ENCODE measurements at places on chromosomes 3 and 15. TPM values are rescaled to one million over a fixed set of nuclear protein-coding genes. Genes with fewer than 3 reads are reported as not detected.

PIF1 gene
- 11.7 TPM for polyA plus RNA-seq

CCDC39 gene
- polyA plus RNA-seq: not detected

GPR176 gene
- polyA plus RNA-seq: 3.3 TPM

DMXL2 gene
- 46.7 TPM for polyA plus RNA-seq

HHLA2 gene
- 103 TPM for polyA plus RNA-seq

DNA sequence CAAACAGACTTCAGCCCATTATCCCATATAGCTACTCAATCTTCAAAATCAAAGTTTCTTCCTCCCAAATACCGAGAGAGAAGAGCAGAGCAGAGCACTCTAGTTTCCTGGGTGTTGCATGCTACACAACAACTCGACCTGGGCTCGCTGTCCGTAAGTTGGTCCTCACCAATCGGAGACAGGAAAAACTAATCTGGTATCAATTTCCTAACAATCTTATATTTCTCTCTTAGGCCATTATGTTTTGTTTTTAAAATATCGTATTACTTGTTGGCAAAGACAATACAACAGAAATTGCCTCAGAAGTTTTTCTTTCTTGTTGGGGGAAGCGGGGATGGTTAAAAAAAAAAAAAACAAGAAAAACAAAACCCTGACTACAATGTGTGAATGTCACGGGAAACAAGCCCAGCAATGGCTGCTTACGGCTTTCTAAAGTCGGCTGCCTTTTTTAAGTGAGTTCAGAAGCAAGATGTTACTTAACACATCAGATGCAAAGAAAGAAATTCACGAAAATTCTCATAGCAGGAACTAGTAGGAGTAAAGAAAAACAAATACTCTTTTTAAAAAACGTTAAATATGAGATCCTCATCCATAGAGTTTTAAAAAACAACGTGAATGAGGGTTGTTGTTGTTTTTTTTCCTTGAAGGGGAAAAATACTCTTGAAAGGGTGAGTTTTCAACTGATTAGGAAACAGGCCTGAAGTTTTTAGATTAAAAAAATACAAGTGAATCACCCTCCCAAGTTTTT lies 1.9 kb downstream of the VGLL4 start:
- no peaks in the 10 kb centered on the region for H3K27me3 ChIP-seq
- H3K4me3 ChIP-seq: peak overlapping the region; percentile 70
- peak overlapping the region; percentile 83 for H3K27ac ChIP-seq
- no peak for DNase-seq

DNA sequence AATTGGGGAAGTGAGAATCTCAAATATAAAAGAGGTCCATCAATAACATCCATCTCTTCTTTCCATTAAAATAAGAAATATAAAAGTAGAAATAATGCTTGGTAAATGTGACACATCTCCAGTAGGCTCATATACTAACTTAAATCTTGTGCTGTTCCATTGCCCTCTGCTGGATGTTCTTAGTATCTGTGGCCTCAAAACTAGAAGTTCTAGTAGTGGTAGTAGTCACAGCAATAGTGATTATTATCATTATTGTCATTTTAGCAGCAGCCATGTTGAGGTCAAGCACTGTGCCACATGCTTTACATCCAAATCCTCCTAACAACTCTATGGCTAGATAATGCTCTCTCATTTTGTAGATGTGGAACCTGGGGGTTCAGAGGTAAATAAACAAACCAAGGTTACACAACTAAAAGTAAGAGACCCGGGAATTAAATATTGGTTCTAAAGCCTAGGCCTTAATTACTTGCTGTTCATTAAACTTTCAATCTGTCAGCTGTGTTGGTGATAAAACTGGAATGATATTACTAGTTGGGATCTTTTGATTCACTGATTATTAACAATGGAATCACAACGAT lies 20.2 kb upstream of the BTLA start:
- no peak overlapping the region for H3K27ac ChIP-seq
- H3K4me3 ChIP-seq: no peak overlapping the region
- H3K4me1 ChIP-seq: no peaks in the 10 kb centered on the region
- no peaks in the 10 kb centered on the region for H3K36me3 ChIP-seq

- DNase-seq: peak; percentile 33
- no peaks in the 10 kb centered on the region for H3K27me3 ChIP-seq
- peaks cover 19% of the 10 kb centered on the region for H3K4me1 ChIP-seq
- H3K36me3 ChIP-seq: no peaks in the 10 kb centered on the region
- H3K4me3 ChIP-seq: no peak overlapping the region
These were observed 21.4 kb upstream of the CCR9 start for GRCh38 chr3:45864760-45865519.

DNA sequence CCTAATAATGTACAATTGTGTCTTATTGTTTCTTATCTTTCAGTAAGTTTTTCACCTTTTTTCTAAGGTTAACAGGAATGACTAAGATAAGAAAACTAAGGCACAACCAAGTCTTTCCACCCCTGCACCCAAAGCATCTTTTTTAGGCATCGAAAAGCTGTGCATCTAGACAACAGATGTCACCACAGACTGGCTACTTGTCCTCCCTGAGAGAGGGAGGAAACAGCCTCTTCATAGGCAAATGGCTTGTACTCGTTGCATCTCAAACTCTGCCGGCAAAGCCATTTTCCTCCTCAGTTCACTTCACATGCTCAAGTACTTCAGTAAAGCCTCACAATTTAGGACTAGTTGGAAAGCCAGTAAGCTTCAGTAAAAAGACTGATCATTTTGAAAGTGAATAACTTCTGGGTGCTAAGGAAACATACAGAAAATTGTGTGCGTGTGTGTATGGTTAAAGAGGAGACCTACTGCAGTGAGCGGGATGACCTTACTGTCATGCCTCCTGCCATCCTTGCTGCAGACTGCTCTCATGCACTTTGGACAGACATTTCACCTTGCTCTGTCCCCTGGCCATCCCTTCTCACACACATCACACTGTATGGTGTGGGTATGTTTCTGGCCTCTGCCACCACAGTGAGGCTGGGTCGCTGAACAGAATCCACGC lies 36.5 kb upstream of the HACD2 start:
- H3K4me3 ChIP-seq: no peak overlapping the region
- peak overlapping the region; percentile 55 for H3K27ac ChIP-seq
- no peak for DNase-seq
- H3K27me3 ChIP-seq: no peaks in the 10 kb centered on the region
- H3K4me1 ChIP-seq: no peaks in the 10 kb centered on the region
- H3K36me3 ChIP-seq: peaks cover 35% of the 10 kb centered on the region

DNA sequence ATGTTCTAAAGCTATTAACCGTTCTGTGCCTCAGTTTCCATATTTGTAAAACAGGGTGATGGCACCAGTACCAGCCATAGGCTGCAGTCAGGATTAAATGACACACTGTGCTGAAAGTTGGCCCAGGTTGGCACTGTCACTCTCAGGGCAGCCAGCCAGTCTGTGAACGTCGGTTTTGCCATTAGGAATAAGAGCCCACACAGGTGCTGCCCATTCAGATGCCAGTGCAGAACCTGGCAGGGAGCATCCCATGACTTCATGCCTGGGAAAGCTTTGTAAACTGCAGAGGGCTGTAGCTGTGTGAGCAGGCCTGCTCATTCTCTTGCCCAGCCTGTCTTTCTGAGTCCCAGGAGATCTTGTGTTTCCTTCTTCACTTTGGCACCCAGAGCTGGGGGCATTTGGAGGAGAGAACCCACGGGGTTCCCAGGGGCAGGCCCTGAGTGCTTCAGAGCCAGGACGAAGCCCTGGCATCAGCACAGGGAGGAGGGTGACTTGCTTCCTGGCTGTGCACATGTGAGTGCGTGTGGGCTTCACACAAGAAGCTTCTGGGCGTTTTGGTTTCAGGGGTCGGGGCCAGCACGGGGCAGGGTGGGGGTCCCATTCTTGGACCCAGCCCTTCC lies 46.9 kb downstream of the ZNF710 start:
- no peaks in the 10 kb centered on the region for H3K27me3 ChIP-seq
- no peak for DNase-seq
- H3K4me1 ChIP-seq: peaks cover 3% of the 10 kb centered on the region

DNA sequence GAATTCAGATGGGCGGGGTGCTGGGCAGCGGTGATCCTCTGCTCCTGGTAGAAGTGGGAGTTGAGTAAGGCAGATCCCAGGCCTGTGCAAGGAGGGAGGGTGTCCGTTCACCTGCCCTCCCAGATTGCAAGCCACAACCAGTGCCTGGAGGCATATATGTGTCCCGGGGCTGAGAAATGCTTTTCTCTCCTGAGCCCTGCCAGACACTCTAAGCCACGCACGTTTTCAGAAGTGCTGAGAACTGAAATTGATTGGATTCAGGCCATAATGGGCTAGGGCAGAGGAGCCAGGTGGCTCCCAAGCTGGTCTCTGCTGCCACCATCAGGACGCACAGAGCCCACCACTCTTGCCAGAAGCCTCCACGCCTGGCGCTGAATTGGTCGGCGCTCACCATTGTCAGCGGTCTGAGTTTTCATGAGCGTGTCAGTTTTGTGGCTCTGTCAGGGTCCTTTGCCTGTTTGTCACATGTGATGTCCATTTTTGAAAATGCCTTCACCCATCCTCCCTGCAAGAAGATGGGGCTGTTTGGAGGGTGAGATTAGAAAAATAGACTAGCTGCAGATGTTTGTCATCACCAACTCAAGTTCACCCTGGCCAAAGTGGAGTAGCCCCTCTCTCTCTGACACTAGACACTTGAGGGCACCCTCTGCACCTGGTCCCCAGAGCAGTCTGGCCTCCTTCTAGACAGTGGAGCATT lies 15.4 kb upstream of the BFSP2 start:
- H3K4me1 ChIP-seq: no peaks in the 10 kb centered on the region
- peak; percentile 29 for DNase-seq
- no peaks in the 10 kb centered on the region for H3K36me3 ChIP-seq
- H3K4me3 ChIP-seq: no peak overlapping the region
- no peaks in the 10 kb centered on the region for H3K27me3 ChIP-seq

GRCh38 chr3:64650715-64651114 lies 37.1 kb downstream of the ADAMTS9 start:
- no peaks in the 10 kb centered on the region for H3K27me3 ChIP-seq
- DNase-seq: no peak
- no peak overlapping the region for H3K27ac ChIP-seq
- no peak overlapping the region for H3K4me3 ChIP-seq
- no peaks in the 10 kb centered on the region for H3K4me1 ChIP-seq
- H3K36me3 ChIP-seq: no peaks in the 10 kb centered on the region

- H3K4me1 ChIP-seq: no peaks in the 10 kb centered on the region
- no peak overlapping the region for H3K4me3 ChIP-seq
- no peaks in the 10 kb centered on the region for H3K36me3 ChIP-seq
- no peak for DNase-seq
- no peak overlapping the region for H3K27ac ChIP-seq
These were observed 101.0 kb upstream of the NMNAT3 start for GRCh38 chr3:139778682-139779233.

DNA sequence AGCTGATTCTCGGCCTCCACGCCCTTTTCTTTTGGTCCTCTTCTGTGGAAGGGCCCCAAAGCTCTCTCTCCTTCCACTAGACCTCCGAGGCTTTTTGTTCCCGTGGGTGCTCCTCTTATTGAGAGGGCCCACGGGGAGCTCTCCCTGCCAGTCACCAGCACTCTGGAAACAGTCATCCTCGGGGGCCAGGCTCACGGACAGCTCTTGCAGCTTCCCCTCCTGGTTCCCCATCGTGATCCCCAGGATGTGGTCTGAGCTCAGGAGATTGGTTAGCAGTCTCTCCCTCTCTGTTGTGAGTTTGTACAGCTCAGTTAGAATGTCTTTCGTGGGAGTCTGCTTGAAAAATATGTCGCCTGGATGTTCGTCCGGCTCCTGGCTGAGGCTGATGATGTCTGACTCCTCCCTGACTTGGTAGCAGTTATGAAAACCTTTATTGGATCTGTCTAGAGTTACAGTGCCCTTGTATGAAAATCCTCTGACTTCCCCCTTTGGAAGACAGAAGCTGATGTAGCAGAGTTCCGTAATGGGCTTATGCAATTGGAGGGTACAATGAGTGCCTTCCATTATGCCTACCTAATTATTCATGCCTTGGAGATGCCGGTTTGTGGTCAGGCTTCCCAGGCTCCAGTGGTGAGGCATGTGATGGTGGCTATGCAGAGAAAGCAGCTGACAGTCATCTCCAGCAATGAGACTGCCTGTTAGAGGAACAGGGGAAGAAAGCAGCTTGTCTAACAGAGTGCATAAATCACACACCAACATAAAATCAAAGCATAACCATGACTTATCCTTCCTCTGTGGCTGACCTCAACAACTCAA lies 40.0 kb downstream of the FMN1 start:
- H3K4me3 ChIP-seq: no peak overlapping the region
- H3K4me1 ChIP-seq: peaks cover 5% of the 10 kb centered on the region
- DNase-seq: no peak
- H3K27ac ChIP-seq: no peak overlapping the region
- no peaks in the 10 kb centered on the region for H3K36me3 ChIP-seq
- peaks cover 3% of the 10 kb centered on the region for H3K27me3 ChIP-seq

- no peak overlapping the region for H3K4me3 ChIP-seq
- no peaks in the 10 kb centered on the region for H3K27me3 ChIP-seq
- no peak overlapping the region for H3K27ac ChIP-seq
- DNase-seq: no peak
- peaks cover 13% of the 10 kb centered on the region for H3K36me3 ChIP-seq
These were observed 69.5 kb downstream of the MBNL1 start for GRCh38 chr3:152338159-152338720.

- peak; percentile 89 for DNase-seq
- peaks cover 6% of the 10 kb centered on the region for H3K4me1 ChIP-seq
- H3K27me3 ChIP-seq: no peaks in the 10 kb centered on the region
- peak overlapping the region; percentile 20 for H3K4me3 ChIP-seq
- peaks cover 3% of the 10 kb centered on the region for H3K36me3 ChIP-seq
- peak overlapping the region; percentile 75 for H3K27ac ChIP-seq
These were observed 23.2 kb upstream of the IP6K2 start for GRCh38 chr3:48739955-48740823.

DNA sequence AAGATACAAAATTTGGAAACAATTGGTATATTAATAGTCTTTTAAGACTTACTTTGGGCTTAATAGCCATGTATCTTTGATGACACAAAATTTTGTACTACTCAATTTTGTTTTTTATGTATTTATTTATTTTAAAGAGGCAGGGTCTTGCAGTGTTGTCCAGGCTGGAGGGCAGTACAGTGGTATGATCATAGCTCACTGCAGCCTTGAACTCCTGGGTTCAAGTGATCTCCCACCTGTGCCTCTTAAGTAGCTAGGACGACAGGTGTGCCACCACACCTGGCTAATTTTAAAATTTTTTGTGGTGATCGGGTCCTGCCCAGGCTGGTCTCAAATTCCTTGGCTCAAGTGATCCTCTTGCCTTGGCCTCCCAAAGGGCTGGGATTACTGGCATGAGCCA lies 6.5 kb downstream of the SPRED1 start:
- H3K27me3 ChIP-seq: no peaks in the 10 kb centered on the region
- no peak for DNase-seq
- no peaks in the 10 kb centered on the region for H3K4me1 ChIP-seq
- H3K36me3 ChIP-seq: no peaks in the 10 kb centered on the region
- no peak overlapping the region for H3K4me3 ChIP-seq

DNA sequence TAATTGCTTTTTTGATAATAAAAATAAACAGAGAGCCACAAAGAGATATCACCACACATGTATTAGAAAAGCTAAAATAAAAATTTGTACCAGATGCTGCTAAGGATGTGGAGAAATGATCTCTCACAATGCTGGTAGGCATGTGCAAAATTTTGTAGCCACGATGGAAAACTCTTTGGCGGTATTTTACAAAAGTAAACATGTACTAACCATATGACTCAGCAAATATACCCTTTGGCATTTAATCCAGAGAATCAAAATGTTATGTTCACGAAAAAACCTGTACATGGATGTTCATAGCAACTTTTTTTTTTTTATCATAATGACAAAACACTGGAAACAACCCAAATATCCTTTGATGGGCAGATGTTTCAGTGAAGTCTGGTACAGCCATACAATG lies 261.2 kb downstream of the LPP start:
- H3K36me3 ChIP-seq: no peaks in the 10 kb centered on the region
